ENCODE measurements at places on chromosomes 11 and 22.

DNA sequence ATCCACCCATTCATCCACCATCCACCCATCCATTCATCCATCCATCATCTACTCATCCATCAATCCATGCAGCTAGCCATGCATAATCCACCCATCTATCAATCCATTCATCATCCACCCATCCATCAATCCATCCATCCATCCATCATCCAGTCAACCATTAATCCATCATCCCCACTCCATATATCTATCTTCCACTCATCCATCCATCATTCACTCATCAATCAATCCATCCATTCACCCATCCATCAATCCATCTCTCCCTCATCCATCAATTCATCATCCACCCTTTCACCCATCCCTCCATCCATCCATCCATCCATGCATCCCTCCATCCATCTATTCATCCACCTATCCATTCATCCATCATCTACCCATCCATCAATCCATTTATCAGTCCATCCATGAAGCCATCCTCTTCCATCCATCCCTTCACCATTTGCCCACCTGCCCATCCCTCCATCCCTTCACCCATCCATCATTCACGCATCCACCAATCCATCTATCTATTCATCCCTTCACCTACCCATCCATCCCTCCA lies 689.4 kb downstream of the BRD1 start:
- no peaks in the 10 kb centered on the region for H3K36me3 ChIP-seq
- no peak overlapping the region for H3K27ac ChIP-seq
- H3K4me1 ChIP-seq = no peaks in the 10 kb centered on the region
- no peak for DNase-seq
- H3K27me3 ChIP-seq = peaks cover 51% of the 10 kb centered on the region

DNA sequence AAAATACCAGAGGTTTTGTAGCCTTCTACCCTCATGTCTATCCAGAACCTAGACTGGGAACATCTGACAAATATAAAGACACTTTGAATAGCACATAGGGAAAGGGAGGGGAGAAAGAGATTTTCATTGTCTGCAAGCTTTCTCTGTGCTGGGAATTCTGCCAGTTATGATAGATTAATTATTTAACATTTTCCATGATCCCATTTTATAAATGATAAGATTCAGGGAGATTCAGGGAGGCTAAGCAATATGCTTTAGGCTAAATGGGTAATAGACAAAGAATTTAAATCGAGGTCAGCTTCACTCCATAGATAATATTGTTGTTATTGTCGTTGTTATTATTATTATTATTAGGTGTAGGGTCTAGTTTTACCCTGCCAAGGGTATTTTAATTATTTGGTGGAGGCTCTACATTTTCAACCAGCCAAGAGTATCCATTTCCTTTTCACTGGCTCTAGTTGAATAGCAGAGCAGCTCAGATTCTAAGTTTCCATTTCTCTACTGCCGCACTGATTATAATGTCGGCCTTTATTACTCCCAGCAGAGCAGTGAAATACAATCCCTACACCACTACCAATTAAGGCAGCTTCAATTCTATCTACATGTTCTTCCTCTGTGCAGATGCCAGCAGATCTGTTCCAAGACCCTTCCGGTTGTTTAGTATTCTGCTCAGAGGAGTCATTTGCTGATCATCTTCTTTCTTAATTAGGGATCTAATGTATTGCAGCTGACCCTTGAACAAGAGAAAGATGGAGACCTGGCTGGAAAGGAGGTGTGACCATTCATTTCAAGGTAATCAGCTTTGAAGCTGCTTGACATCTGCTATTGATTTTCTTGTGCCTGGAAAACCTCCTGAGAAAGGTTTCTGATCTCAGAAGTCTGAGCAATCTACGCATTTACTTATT lies 23.8 kb upstream of the SYN3 start:
- peaks cover 19% of the 10 kb centered on the region for H3K27me3 ChIP-seq
- no peak overlapping the region for H3K4me3 ChIP-seq
- H3K27ac ChIP-seq = no peak overlapping the region
- DNase-seq = no peak
- no peaks in the 10 kb centered on the region for H3K36me3 ChIP-seq

DNA sequence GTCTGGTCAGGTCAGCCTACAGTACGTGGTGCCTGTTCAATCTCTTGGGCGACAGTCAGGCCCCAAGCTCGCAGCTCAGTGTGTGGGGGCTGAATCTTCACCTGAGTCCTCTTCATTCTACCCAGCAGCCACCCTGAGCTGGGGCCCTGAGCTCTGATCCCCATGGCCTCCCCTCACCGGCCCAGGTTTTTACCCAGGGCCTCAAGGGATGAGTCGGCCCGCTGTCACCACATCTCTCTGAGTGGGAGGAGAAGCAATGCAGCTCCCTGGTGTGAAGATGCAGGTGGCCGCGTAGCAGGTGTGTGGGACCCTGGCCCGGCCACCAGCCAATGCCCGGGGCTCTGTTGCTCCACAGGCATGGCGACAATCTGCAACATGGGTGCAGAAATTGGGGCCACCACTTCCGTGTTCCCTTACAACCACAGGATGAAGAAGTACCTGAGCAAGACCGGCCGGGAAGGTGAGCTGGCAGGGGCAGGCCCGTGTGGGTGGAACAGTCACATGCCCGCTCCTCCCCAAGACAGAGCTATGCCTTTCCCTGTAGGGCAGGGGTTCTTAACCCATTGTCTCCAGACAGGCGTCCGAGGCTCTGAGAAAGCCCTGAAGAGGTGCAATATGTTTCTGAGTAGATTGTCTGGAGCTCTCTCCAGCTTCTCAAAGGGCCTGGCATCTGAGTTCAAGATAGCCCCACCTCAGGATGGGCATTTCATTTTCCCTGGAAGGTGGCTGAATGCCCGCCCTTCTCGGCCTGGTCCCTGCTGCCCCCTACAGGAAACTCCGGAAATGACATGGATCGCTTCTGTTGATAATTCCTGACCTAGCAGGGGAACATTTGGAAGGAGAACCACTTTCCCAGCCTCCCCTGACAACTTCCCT lies 26.9 kb downstream of the POLR3H start:
- peak; percentile 56 for DNase-seq
- peaks cover 81% of the 10 kb centered on the region for H3K36me3 ChIP-seq
- no peak overlapping the region for H3K4me3 ChIP-seq
- peaks cover 11% of the 10 kb centered on the region for H3K4me1 ChIP-seq

DNA sequence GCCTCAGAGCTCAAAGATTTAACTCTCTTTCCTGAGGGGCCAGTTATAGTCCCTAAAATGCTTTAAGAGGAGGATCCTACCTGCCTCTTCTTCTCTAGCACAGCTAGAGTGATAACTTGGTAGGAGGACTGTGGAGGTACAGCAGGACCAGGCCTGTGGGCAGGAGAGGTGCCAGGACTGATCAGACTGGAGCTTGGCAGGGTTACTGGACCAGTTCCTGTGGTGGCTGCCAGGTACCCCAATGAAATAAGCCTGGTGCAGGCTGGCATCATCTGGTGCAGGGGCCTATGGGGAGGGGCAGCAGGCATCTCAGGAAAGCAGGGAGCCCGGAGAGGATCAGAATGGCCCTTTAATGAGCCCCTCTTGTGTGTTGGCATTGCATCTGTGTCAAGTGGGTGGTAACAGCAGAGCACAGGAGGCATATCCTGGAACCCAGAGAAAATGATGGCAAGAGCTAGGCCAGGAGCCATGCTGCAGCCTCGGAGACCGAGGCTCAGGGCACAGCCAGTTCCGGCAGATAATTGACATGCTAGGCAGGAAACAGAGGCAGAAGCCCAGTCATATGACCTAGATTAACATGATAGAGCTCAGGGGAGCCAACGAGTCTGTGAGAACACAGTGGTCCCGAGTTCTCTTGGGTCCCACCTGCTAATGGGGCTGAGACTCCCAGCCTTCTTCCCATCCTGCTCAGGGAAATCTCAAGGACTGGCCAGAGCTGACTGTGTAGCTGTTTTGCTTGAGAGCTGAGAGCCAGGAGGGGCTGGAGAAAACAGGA lies 187.5 kb upstream of the ZBED5 start:
- H3K27me3 ChIP-seq = no peaks in the 10 kb centered on the region
- no peak for DNase-seq
- H3K36me3 ChIP-seq = no peaks in the 10 kb centered on the region
- H3K4me1 ChIP-seq = no peaks in the 10 kb centered on the region
- no peak overlapping the region for H3K27ac ChIP-seq

DNA sequence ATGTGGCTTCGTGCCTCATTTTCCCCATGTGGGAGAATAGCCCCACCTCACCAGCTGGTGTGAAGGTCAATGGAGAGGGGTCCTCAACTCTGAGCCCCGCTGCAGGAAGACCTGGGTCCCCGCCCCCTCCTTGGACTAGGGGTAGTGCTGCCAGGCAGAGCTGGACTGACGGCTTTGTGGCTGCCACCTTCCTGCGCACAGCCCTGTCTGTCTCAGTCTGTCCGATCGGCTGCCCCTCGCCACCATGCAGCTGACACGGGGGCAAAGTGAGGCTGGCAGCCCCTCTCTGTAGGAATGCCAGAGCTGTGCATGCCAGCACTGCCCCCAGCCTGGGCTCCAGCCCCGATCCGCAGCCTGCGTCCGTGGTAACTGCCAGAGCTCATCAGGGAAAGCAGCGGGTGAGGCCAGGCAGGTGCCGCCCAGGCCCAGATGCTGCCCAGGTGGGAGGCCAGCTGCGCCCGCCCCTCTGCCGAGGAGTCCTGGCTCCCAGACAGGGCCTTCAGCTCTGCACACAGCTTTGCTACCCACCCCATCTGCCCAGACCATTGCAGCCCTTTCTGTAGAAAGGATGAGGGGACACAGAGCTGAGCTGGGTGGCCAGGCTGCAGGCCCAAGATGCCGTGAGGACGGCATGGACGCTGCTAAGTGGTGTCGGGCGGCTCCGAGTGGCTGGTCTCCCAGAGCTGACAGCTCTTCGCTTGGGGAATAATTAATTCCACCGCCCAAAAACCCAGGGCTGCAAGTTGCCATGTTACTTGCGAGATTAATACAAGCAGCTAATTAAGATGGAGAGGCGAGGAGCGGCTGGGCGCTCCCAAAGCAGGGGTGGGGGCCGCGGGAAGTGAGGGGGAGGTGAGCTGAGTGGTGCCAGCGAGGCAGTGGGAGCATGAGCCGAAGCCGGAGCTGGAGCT lies 19.5 kb upstream of the FLRT1 start:
- H3K36me3 ChIP-seq = no peaks in the 10 kb centered on the region
- DNase-seq = no peak
- H3K27ac ChIP-seq = no peak overlapping the region
- no peaks in the 10 kb centered on the region for H3K27me3 ChIP-seq

- DNase-seq = no peak
- H3K27ac ChIP-seq = no peak overlapping the region
- peaks cover 39% of the 10 kb centered on the region for H3K27me3 ChIP-seq
- no peaks in the 10 kb centered on the region for H3K4me1 ChIP-seq
- H3K4me3 ChIP-seq = no peak overlapping the region
Observed at GRCh38 chr22:35544827-35545226, 4.2 kb downstream of the RASD2 start.

DNA sequence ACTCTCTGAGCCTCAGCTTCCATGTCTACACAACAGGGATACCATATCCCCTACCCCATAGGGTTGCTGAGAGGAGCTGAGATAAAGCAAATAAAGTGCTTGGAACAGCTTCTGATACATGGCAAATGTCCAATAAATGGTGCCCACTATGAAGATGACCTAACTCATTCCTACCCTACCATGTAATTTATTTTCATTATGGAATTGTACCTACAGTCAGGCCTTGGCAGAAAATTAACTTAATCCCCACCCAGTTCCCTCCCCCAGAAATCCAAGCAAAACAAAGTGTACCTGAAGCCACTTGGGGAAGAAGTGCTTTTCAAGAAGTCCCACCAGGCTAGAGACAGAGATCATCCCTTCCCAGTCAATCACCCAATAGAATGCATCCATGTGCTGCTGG lies 10.8 kb downstream of the SRRD start:
- H3K4me3 ChIP-seq = no peak overlapping the region
- H3K27ac ChIP-seq = peak overlapping the region; percentile 81
- H3K4me1 ChIP-seq = peaks cover 9% of the 10 kb centered on the region
- no peak for DNase-seq
- peaks cover 94% of the 10 kb centered on the region for H3K36me3 ChIP-seq
- no peaks in the 10 kb centered on the region for H3K27me3 ChIP-seq

- peaks cover 22% of the 10 kb centered on the region for H3K36me3 ChIP-seq
- DNase-seq = peak; percentile 24
- no peaks in the 10 kb centered on the region for H3K4me1 ChIP-seq
- no peak overlapping the region for H3K27ac ChIP-seq
- H3K4me3 ChIP-seq = no peak overlapping the region
Observed at GRCh38 chr22:29258407-29259252, 9.2 kb downstream of the RHBDD3 start.
